ENCODE measurements at places on chromosomes 7 and 10.

- DNase-seq, result peak; percentile 66
Measured at GRCh38 chr7:87475359-87476178, at the start of gene ABCB4. TSS of gene ABCB4 (minus strand) at chr7:87475680. CDS start at chr7:87475465, 215 bp downstream.

DNA sequence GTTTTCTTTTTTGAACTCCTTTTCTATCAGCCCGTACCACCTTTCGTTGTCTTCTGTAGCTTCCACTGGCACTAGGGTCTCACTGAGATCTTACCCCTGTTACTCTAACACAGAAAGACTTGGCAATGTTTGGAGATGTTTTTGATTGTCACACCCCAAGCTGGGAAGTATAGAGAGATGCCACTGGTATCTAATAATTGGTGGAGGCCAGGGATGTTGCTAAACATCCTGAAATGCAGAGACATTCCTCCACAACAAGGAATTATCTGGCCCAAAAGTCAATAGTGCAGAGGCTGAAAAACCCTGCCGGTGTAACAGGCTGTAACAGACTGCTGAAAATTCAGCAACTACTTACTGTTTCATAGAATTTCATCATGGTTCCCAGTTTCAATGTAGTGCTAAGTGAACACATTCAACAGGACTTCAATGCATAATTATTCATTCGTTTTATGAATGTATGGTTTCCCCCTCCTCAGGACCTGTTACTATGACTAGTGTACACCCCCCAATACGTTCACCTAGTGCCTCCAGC is 115.9 kb downstream of the TRIM24 start:
- DNase-seq, result no peak

DNA sequence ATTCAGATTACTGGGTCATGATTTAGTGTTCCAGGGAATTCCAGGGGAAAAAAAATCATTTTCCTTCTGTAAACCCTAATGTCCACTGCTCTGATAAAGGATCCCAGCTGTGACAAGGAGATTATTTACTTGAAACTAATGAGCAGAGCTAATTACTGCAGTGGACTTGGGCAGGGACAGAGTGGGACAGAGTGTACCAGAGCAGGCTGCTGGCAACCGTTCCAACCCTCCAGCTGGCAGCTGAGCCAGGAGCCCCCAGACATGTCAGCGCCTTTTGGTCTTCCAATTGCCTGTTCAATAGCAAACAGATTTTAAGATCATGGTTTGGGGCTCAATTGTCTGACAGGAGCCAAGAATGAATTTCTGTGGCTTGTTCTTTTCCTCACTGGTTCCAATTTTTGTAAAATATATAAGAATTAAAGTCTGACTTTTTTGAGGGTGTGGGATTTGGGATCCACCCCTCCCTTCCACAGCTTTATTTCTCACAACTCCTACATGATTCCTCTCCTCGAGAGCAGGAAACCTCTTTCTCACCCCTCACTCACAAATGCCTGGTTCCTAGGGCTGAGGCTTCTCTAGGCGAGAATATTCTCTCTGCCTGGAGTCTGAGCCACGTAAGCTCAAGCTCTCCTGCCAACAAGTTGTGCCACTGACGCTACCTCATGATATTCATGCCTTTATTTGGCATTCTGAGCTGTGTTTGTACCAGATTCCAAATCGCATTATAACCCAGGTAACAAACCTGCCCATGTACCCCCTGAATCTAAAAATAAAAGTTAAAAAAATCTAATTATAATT is 20.6 kb upstream of the FAM180A start:
- DNase-seq, result no peak

DNA sequence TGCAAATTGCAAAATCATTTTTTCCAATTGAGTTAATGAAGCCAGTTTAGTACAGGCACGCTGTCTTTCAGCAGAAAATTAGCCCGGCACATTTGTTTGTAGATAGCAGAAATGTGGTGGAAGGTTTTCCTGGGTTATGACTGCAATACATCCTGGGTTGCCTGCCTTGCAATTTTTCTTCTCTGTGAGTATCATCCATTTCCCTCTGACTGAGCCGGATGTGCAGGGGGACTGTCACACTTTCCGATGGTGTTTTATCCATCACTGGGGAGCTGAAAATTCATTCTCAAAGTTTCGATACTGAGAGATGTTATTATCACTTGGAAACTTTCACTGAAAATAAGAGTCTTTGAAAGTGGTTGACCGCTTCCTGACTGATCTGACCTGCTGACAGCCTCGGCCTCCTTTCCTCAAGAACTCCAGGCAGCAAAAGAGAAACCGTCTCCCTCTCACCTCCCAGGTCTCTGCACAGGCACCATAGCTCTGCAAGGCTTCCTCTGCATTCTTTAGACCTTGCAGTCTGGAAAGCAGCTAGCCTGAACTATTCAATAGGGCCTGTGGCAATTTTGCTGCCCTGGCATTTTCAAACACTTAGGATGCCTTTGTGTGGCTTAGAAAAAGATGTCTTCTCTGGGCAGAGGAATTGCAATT is 320.8 kb upstream of the NRP1 start:
- DNase-seq, result no peak

DNA sequence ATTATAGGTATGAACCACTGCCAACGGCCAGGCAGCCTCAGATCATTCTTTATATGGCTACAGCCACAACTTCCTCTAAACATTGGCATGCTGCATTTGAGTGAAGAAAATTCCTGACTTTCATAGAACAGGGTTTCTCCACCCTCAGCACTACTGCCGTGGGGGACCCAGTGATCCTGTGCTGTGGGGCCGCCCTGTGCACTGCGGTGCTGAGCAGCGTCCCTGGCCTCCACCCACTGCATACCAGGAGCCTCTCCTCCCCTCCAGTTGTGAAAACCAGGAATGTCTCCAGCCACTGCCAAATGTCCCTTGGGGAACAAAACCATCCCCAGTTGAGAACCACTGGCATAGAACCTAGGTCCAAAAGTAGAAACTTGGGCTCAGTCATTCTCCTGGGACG is 15.8 kb downstream of the CNPY1 start:
- DNase-seq, result no peak

Data from H7 (cell line).